ENCODE measurements at places on chromosomes 3 and 15.

DNA sequence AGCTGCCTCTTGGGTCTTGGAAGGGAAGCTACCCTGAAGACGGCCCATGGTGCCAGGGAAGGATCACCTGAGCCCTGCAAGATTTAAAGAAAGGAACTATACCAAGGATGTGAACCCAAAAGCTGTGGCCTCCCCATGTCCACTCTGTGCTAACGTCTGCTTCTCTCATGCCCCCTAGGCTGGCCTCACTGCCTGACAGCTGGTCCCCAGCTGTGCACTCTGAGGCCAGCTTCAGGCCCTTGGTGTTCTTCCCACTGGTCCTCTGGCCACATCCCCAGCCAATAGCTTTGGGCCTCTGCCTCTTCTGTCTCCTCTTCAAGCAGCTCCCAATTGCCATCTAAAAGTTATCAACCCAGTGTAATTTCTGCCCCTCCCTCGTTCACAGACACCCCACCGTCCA is 5.2 kb upstream of the LRRK1 start:
- no peak for DNase-seq

DNA sequence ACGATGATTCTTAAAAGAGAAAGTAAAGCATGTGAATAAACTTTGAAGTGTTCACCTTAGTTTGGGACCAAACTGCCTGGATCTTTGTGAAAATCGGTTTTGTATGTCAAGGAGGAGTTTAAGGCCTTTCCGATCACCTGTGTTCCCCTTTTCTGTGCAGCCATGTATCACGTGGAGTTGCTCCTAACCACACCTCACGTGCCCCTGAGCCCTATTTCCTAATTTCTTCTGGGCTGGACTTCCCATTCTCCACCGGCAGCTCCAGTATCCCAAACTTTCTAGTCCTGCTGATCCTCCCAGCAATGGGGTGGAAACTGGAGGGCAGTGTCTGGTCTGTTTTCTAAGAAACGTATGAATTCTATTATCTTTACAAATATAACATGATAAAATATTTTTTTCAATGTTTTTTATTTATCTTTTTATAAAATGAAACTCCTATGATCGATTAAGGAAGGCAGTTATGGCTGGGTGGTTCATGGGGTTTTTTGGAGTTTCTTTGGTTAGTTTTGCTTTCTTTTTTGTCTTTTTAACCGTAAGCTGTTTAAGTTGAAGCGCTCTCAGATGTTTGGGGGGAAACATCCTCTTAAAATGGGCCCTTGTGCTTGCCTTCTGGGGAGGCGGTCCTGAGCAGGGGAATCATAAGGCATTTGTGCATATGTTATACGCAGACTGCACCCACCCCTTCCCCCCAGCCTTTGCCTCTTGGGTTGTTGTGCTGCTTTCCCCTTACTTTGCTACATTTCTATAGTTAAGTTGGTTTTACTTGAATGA is 43.6 kb upstream of the WWTR1 start:
- no peak for DNase-seq

DNA sequence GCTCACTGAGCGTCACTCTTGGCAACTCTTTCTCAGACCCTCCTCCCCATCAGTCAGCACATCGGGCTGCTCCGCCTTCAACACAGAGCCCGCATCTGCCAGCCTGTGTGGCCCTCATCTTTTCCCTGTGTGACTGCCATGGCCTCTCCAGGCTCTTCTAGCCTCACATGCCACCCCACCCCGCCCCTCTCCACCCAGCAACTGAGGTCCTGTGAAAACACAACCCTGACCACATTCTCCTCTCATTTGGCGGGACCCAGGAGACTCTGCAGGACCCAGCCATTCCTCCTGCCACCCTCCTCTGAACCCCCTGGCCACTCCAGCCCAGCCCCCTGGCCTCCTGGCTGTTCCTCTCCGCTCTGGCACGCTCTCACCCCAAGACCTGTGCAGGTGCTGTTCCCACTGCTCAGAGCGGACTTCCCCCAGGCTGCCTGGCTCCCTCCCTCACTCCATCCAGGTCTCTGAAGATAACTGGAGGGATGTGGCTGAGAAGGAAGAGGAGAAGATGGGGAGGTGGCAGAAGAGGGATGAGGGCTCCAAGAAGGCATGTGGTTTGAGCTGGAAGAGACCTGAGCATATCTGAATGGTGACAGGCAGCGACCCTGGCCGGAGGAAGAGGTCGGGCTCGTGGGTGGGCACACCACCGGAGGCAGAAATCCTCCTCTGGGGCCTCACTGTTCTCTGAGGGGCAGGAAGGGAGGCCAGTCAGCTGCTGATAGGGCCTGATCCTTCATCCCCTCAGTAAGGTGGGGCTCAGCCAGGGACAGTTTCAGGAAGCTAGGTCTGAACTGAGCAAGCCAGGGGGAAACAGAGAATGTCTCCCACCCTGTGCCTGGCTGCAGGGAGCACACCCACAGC is 111.2 kb upstream of the RPL32 start:
- DNase-seq = no peak

DNA sequence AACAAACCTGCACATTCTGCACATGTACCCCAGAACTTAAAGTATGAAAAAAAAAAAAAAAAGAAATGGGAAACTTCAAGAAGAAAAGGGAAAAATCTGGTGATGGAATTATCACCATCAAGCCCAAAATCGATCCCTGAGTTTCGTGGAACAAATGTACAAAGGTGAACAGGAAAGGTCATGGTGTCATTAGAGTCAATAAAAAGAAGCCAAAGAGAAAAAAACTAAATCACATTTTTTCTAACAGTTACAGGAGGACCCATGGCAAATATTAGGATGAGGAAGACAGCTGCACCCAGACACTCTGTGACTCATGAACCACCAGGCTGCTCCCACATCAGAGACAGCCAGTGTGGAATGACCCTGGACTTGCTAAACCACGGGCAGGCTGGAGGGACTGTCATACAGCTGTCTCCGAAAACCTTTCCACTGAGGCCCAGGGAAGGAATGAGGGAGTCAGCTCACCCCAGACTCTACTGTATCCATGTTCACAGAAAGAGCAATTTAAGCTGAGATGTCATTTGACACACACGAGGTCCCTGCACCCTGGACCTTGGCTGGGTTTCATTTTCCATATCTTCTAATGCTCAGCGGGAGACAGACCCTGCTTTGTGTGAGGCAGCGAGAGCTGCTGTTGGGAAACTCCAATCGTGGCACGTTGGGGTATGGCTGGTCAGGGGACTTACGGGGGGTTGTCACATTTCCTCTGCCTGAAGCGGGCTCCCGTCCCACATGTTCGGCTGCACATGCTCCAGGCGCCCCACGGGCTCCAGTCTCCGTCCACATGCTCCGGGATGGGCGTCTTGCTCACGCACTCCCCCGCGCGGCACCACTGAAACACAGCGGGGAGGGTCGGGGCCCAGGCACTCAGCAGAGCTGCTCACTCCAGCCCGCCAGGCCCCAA is 210.2 kb downstream of the ADAMTS17 start:
- DNase-seq = peak; percentile 23

GRCh38 chr3:125061170-125061569 is 5.4 kb upstream of the HEG1 start:
- DNase-seq = no peak

GRCh38 chr15:88657326-88658069 is 18.7 kb downstream of the ISG20 start:
- peak; percentile 45 for DNase-seq

DNA sequence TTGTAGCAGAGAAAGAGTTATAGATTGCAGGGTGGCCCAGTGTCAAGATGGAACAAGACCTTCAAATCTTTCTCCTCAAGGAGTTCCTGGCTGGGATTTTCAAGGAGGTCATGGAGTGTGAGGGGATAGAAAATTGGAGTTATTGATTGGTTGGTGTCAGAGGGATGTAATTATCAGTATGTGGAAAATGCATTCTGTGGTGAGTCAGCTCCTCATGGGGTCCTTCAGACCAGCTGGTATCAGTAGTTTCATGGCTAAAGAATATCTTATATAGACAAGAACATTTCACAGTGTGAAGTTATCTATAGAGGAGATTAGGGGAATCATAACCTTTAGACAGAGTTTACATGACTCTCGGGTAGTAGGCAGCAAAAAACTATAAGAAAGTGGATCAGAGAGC is 1114.0 kb upstream of the GBE1 start:
- DNase-seq = no peak

DNA sequence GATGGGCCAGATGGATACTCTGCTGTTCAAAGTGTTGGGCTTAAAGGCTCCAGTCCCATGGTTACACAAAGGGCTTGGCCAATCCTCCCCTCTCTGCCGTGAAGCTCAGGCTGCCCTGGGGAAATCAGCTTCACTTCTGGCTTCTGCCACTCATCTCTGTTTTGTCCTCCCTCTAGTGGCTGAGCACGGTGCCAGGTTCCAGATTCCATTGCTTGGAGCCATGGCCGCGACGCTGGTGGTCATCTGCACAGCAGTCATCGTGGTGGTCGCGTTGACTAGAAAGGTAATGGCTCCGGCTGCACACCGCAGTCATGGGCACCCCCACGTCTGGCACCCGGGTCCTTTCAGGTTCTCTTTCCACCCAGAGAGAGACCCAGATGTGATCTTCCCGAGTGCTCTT is 5.6 kb downstream of the TIGIT start:
- peak; percentile 29 for DNase-seq

DNA sequence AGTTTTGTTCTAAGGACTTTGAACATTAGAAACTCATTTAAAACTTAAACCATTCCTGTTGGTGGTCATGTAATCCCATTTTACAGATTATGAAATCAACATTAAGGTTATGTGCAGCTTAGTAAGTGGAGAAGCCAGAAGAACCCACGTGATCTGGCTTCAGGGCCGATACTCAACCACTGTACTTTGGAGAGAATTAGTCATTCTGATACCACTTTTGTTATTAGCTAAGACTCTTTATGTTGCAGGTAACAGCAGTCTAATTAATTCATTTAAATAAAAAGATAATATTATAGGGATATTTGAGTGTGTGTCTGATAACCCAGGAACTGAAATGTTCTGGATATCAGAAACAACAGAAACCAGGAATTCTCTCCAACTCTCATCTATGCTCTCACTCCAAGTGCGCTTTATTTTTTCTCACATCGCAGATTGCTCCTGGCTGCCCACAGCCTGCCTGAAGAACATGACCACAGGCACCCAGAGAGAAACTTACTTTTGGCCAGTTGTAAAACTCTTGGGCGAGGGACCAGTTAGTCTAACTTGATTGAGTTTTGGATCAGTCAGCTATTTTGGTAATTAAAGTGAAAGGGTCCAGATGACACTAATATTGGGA is 25.2 kb downstream of the UBE2E1 start:
- no peak for DNase-seq

GRCh38 chr15:72319360-72319984 is 485 bp downstream of the CELF6 start:
- peak; percentile 79 for DNase-seq
